ENCODE measurements at places on chromosomes 6 and 20. TPM values are rescaled to one million over a fixed set of nuclear protein-coding genes. Genes with fewer than 3 reads are reported as not detected.
A peak's percentile ranks its signal among the peaks of the same experiment; 100 is the strongest.

DNA sequence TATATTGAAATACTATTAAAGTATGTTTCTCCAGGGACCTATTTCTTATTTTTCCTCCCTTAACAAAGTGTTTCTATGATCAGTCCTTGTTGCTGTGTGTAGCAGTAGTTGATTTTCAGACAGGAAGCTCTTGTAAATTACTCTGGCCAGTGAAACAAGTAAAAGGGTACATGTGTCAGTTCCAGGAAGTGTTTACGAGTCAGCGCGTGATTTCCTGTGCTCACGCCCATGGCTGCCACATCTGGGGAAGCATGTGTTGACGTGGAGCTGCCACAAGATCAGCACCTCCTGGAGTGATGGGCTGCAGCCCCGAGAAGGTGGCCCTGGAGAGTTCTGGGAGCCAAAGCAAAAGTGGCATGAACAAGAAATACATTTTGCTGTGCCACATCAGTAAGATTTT, 38.6 kb upstream of the GGTLC1 start:
- no peak for DNase-seq

- DNase-seq, result no peak
These were observed 19.1 kb upstream of the LYRM2 start for GRCh38 chr6:89657445-89658158.

GRCh38 chr20:10078403-10078802, 43.6 kb downstream of the ANKEF1 start:
- DNase-seq, result no peak

SPACA1 gene
- not detected for total RNA-seq

DNA sequence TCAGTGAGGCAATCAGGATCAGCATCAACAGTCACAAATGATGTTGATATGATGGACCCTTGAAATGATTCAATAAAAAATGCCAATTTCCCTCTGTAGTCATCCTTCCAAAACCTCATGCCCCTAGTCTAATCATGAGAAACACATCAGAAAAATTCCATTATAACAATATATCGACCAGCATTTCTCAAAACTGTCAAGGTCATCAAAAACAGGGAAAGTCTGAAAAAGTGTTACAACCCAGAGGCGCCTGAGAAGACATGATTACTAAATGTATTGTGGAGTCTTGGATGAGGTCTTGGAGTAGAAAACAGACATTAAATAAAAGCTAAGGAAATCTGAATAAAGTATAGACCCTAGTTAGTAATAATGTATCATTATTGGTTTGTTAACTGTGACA, 133.8 kb downstream of the SLC35B3 start:
- DNase-seq, result no peak

DNA sequence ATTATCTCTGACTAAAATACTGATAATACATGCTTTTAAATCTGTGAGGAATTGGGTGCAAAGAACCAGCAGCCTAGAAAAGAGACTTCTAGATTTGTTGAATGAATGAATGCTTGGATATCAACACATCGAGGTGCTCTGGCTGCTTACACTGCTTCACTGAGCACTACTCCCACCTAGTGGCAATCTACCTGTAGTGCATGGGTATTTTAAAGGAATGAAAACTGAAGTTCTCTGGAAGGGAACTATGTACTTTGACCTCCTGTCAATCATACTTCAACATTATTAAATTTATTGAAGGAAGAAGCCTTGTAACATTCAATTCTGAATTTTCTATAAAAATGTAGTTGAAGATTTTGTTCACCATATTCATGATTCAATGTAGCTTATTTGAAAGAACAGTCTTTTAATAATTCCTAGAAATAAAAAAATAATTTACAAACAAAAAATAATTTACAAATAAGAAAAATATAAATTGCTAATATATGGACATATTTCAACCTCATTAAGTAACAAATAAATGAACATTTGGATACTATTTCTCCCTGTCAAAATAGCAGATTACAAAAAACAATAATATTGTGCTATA, 111.2 kb upstream of the MMS22L start:
- peak; percentile 43 for DNase-seq

GRCh38 chr6:88165844-88166492, at the start of gene CNR1:
Gene CNR1 (minus strand): TSS chr6:88166347. CDS start chr6:88145274, 21,073 bp downstream.
- peak; percentile 63 for DNase-seq

C6orf15 gene
- total RNA-seq, result not detected

- no peak for DNase-seq
These were observed 118.4 kb downstream of the SASH1 start for GRCh38 chr6:148460876-148461646.

GRCh38 chr6:140641412-140641811, 1267.0 kb upstream of the CITED2 start:
- no peak for DNase-seq

DEFB132 gene
- not detected for total RNA-seq

INSM1 gene
- 0.81 TPM for total RNA-seq

RBM24 gene
- total RNA-seq, result 0.55 TPM

DNA sequence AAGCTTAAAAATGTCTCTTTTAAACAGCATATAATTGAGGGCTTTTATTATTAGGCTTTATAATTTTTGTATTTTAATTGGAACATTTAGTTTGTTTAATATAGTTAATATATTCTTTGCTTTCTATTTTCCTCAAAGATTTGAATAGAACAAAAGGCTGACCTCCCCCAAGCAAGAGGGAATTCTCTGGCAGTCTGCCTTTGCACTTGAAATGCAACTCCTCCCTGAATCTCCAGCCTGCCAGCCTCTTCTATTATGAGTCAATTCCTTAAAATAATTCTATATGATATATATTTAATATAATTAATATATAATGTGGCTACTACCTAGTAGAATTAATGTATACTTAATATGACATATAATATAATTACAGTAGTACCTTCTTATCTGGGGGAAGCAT, 69.2 kb downstream of the PTPRA start:
- DNase-seq, result no peak

PPP1R14C gene
- total RNA-seq, result 0.37 TPM

PERP gene
- total RNA-seq, result 28.9 TPM

GRCh38 chr6:85065831-85066230, 301.4 kb upstream of the TBX18 start:
- DNase-seq, result no peak

SLC17A3 gene
- total RNA-seq, result not detected

AARS2 gene
- 21.7 TPM for total RNA-seq

GRCh38 chr6:16855460-16855859, 94.2 kb upstream of the ATXN1 start:
- no peak for DNase-seq

- DNase-seq, result peak; percentile 44
These were observed 53.6 kb upstream of the LRRC1 start for GRCh38 chr6:53741034-53741823.

DNA sequence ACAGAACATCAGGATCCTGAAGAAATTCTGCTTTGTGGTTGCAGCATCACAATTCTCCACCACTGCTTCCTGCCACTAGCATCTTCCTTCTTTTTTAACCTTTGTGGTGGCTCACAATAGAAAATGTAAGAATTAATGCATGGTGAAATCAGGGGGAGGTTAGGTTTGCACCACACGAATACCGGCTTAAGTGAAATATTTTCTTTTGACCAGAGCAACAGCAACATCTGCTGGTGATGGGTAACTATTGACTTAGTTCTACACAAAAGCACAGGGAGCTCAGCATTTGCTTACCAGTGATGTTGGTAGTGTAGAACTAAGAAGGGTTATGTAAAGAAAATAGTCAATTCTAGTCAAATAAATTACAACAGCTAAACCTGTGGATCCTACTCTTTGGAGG, 280.5 kb downstream of the SYNE1 start:
- no peak for DNase-seq

MUC21 gene
- not detected for total RNA-seq

DNA sequence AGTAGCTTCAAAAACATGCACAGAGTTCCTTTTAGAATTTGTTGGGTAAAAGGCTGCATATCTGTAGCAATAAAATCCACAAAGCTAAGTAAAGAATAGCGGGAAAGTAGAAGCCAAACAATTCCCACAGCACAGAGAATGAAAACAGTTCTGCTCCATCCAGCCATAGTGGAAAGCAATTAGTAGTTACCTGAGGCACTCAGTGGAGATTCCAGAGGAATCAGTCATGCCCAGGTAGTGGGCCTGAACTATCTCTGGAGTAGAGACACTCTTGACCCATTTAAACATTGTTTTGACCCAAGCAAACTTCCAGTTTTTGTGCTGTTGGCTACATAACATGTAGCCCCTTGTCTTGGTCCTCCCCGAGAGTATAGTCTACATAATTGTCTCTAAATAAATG, 559.5 kb upstream of the PTCHD4 start:
- DNase-seq, result no peak

- DNase-seq, result no peak
These were observed 36.4 kb upstream of the UTRN start for GRCh38 chr6:144248476-144249301.

DNA sequence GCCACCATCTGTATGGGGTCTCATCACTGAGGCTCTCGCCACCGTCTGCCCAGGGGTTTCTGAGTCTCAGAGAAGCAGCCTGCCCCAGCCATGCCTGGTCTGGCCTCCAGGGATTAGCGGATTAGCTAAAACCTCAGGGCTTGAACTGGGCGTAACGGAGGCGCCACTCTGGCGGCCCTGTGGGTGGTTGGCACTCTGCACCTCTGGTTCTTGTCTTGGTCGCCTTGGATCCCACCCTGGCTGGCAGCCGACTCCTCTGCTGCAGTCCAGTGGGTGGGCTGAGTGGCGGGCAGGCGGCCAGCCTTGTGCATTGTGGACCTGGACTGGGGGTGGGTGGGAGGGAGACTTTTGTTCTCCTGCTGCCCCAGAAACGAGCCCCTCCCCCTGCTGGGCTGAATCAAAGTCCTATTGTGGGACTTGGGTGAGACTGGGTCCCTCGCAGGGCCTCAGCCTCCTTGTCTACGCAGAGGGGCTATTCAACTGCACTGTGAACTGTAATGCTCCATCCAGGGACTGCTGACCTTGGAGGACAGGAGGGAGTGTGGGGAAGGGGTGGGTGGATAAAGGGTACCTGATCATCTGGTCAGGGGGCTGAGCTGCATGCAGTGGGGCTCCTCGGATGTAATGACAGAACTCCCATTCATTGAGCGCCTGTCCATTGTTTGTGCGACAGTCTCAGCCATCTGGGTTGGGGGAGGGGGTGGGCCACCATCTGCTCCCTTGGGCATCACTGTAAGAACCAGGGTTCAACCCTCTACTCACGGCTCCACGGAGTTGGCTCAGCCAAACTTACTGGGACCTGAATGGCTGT, 23.9 kb downstream of the SUN5 start:
- no peak for DNase-seq

GRCh38 chr20:57073402-57073801, 193.0 kb downstream of the BMP7 start:
- DNase-seq, result no peak

DNA sequence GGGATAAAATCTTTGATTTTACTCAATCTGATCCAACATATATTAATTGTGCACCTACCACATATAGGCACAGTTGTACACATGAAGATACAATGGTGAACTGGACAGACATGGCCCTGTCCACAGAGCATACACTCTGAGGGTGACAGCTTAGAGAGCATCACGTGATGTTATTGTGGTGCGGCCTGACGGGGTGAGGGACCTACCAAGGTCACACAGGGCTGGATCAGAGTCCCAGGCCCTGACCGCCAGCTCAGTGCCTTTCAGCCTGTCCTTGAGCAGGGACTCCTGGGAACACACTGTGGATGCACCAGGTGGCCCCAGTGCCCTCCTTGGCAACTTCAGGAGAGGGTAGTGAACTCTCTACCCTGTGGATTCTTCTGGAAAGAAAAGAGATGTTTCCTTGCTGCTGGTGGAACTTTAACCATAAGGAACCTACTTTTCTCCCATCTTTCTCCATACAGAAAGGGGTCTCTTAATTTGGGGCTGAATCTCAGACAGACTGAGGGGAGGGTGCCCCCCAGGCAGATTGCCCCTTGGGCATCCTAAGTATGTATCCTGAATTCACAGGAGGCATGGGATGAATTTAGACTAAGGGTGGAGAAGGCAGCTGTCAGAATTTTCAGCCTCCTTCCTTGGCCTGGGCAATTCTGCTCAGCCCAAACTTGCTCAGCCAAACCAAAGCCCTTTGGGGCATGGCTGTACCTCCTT, 26.5 kb downstream of the PCK1 start:
- DNase-seq, result no peak

- no peak for DNase-seq
These were observed 76.5 kb upstream of the TMEM170B start for GRCh38 chr6:11460837-11461661.

GTSF1L gene
- total RNA-seq, result not detected

DNA sequence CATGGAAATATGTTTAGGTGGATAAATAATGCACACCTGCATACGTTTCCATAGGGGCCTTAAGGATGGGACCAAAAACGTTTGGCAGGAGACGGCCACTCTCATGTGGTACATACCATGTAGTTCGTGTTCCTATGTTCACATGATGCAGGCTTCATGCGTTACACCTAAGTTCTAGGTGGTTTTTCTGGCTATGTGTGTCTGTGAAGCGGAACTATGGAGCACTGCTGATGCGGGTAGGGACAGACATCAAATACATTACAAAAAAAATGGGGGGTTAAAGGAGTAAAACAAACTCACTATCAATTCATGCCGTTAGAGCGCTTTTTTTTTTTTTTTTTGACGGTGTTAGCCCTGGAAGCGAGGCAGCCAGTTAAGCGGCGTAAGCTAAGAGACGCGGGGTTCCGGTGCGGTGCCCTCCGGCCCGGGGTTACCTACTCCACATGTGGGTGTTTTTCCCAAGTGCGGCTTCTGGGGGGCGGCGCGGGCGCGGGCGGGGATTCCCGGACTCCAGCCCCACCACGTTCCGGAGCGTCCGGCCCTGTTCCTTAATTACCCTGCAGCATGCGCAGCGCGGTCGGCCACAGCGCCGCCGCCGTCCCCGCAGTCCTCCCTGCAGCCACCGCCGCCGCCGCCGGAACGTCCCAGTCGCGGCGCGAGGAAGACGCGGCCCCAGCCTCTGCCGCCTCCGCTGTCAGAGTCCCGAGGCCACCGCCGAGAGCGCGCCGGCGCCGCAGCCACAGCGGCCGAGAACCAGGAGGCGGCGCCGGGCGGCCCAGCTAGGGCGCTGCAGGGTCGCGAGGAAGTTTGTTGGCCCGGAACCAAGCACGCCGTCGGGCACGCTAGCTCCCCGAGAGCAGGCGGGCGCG, 648 bp downstream of the COL19A1 start:
- DNase-seq, result peak; percentile 62

MMS22L gene
- total RNA-seq, result 52.8 TPM

DNA sequence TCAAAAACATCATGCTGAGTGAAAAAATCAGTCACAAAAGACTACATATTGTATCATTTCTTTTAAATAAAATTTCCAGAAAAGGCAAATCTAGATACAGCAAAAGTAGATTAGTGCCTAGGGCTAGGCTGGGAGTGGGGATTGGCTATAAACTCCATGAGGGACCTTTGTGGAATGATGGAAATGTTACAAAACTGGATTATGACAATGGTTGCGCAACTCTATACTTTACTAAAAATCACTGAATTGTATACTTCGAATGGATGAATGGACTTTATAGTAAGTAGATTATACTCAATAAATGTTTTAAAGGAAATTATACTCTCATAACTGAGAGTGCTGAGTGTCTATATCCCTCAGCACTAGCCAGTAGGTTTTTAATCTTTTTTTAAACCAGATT, 4.3 kb downstream of the HMGN3 start:
- no peak for DNase-seq

Measured in H9 (cell line).